Stimulated activated CD8-positive, alpha-beta memory T cell treated with anti-CD3 and anti-CD28 coated beads, Interleukin-7, amount 100 ng/mL, for 24 hours (primary cell): ENCODE measurements at places on chromosomes 7 and 10.

GRCh38 chr7:117993377-117994003 is 120.2 kb upstream of the CTTNBP2 start:
- no peak for DNase-seq

- DNase-seq, result no peak
Observed at GRCh38 chr7:55550010-55550663, 22.2 kb downstream of the VOPP1 start.

DNA sequence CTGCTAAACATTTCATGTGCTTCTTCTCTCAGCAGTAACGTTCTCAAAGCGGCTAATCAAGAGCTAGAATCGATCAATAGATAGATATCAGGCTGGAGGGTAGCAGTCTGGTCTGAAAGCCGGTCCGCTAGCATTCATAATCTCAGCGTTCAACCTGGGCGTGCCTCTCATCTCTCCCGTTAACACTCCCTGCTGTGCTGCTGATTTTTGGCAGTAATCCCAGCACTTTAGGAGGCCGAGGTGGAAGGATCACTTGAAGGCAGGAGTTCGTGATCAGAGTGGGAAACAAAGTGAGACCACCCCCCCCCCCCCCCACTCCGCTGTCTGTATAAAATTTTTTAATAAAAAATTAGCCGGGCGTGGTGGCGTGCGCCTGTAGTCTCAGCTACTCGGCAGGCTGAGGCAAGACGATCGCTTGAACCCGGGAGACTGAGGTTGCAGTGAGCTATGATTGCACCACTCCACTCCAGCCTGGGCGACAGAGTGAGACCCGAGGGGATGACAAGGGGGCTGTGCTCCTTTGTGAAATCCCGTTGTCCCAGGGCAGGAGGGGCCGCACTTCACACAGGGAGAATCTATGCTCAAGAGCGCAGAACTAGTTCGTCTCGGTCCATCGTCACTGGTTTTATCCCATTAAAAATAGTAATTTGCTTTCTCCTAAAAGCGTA is 624 bp upstream of the CEP55 start:
- DNase-seq, result no peak

DNA sequence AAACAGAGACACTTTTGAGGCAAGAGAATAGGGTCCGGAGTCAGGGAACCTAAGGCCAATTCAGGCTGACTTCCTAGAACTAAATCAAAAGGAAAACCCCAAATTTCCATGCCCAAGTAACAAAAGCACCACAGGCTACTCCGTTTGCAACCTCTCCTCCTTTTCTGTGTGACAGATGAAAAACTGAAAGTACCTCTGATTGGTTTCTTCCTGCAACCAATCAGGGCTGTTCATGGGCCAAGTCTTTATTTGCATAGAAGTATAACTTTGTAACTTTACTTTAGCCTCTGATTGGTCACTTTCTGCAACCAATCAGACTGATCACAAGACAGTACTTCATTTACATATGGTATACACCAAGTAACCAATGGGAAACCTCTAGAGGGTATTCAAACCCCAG is 239.9 kb upstream of the KCND2 start:
- no peak for DNase-seq

DNA sequence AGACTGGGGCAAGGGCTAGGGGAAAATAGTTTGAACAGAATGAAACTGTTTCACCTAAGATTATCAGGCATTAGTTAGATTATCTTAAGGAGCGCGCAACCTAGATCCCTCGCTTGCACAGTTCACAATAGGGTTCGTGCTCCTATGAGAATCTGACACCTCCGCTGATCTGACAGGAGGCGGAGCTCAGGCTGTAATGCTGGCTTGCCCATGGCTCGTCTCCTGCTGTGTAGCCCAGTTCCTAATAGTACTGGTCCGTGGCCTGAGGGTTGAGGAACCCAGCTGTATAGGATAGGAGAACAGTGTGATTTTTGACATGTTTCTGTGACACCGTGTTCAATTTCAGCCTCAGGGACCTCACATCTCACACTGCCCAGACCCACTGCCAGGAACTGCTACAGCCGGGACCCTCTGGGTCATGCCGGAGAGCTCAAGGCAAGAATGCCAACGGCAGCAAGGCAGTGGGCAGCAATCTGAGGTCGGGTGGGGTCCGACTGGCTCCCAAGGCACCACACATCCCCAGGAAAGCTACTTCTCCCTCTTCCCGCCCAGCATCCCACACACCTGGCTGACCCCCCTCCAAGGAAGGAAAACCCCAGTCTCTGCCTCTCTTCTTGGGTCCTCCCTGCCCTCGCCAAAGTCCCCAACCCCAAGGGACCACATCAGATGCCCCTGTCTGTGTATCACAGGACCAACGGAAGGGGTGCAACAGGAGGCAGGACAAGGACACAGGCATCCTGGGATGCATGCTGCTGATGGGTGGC is 31.7 kb downstream of the CAMK2B start:
- DNase-seq, result no peak

DNA sequence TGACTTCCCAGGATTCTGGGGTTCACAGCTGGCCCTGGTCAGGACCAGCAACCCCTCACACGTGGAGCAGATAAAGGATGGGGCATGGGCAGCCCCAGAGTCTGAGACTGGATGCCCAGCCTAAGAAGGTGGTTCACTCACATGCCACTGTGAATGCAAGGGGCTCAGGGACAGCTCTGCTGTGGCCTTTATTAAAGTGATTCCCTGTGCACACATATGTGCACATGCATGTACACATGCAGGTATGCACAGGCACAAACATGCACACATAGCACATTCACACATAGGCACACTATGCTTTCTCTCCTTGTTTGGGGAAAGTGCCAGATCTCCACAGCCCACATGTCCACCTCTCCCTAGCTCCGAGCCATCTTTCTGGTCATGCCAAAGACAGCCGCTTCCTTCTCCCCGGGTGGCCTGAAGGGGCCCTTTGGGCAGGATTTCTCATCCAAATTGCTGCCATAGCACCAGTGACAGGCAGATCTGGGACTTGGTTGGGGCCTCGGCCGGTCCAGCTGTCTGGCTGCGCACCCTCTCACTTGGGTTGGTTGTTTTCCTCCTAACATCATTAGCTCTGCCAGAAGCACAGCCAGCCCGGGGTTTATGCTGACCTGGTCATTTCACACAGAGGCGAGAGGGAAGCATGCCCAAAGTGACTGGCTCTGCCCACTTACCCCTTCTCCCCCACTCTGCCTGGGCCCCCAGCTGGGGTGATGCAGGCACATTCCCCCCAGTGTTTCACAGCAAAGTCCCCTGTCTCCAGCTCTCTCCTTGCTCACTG is 1.4 kb downstream of the GCK start:
- DNase-seq, result no peak

GRCh38 chr10:63491588-63492316 is 26.0 kb upstream of the JMJD1C start:
- no peak for DNase-seq

- DNase-seq, result no peak
Observed at GRCh38 chr10:32054094-32054493, 2.1 kb downstream of the KIF5B start.

DNA sequence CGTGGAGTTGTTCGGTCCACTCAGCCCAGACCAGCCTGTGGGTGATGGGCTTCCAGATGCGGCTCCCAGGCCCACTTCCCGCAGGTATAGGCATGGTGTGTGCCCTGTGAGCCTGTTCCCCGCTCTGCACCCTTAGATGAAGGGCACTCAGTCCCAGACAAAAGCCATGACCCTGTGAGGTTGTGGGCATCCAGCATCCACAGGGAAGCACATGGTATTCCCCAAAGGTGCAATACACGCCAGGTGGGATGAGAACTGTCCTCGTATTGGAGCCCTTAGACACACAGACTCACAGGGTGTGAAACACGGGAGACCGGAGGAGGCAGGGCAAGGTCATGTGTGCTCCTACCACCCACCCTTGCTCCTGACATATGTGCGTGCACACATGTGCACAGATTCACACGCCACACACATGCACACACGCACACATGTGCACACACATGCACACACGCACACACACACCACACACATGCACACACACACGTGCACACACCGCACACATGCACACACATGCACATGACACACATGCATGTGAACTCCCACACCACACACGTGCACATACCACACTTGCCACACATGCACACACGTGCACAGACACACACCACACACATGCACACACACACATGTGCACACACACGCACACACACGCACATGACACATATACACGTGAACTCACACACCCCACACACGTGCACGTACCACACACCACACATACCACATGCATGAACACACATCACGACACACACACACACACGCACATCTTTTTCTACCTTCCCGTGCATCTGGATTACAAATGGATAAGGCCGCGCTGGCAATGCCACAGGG is 319.4 kb downstream of the WDR37 start:
- DNase-seq, result no peak

GRCh38 chr10:43846968-43847367 is 198.3 kb upstream of the ZNF32 start:
- no peak for DNase-seq
